ENCODE measurements at places on chromosomes 7 and 10. TPM values are rescaled to one million over a fixed set of nuclear protein-coding genes. Genes with fewer than 3 reads are reported as not detected.

- DNase-seq: no peak
These were observed 2.6 kb downstream of the NRG3 start for GRCh38 chr10:81877596-81877995.

MUC12 gene
- total RNA-seq: 5.9 TPM

PNLIPRP1 gene
- not detected for total RNA-seq

ITGA8 gene
- total RNA-seq: 0.24 TPM

DNA sequence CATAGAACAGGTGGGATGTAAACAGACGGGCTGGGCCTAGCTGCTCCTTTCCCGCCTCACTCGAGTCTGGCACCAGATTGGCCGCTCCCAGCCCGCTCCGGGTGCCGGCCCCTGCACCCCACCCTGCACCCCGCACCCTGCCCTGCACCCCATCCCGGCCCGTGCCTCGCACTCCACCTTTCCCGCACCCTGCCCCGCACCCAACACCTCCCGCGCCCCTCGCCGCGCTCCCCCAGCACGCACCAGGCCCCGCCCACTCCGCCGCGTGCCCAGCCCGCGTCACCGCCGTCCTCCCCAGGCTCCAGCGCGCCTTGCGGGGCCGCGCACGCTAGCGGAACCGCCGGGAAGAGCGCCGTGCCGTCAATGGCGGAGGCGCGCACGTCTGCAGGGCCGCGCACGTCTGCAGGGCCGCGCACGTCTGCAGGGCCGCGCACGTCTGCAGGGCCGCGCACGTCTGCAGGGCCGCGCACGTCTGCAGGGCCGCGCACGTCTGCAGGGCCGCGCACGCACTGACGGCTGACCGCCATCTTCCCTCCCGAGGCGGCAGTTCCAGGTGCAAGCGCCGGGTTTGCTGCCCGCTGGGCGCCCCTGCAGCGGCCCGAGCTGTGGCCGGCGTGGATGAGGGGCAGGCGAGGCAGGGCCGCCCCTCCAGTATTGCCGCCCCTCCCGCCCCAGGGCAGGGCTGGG, at the start of gene UBE3C:
TSS of gene UBE3C (plus strand) at position 503 of the 687 bp plus-strand sequence. CDS start 347 bp downstream, outside the sequence.
- peak; percentile 93 for DNase-seq

SPOCK2 gene
- 1.6 TPM for total RNA-seq

DNA sequence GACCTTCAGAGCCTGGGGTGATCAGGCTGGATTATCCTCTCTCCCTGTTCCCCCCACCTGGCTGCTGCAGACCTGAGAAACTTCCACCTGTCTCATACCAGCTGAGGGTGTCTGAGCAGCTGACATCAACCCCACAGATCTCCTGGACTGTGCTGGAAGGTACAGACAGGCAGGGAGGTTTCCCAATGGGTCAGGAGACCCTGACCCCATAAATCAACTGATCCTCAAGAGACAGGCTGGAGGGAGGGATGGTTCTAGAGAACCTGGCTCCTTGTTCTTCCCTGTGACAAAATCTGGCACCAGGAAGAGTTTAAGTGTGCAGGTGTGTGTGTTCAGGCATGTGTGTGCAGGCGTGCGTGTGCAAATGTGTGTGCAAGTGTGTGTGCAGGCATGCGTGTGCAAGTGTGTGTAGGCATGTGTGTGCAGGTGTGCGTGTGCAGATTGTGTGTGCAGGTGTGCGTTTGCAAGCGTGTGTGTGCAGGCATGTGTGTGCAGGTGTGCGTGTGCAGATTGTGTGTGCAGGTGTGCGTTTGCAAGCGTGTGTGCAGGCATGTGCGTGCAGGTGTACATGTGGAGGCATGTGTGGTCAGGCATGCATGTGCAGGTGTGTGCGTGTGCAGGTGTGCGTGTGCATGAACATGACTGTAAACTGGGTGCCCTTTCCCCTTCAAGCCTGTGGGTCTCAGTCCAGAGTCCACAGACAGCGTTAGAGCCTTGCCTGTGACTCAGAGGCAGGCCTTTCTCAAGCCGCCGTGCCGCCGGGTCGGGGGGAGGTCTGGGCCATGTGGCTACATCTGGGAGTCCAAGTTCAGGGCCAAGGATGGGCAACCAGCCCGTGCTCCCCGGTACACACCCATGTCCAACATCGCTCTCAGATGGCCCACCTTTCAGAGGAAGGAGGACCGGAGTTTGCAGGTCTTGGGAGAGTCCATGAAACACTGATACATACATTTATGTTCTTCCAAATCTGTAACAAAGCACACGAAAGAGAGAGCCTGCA, 50.1 kb upstream of the ELN start:
- DNase-seq: peak; percentile 34

DNA sequence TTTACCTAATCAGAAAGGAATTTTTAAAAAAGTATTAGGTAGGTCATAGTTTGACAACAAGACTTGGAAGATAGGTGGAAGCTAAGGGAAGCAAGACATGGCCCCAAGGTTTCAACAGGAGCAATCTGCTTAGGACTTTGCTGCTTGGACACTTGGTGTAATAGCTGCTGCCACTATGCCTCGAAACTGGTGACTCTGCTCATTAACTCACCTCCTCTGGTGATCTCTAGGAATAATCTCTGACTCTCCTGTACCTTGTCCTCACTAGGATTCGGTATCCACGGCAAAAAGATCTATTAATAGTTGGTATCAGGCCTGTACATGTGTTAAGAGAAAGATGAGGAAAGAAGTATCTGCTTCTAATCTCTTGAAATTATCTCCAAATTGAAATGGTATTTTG, 53.1 kb downstream of the PTEN start:
- DNase-seq: no peak

NEBL gene
- 39.8 TPM for total RNA-seq

- DNase-seq: no peak
These were observed 59.5 kb upstream of the TOMM7 start for GRCh38 chr7:22882106-22882505.

OR6B1 gene
- total RNA-seq: not detected

DNA sequence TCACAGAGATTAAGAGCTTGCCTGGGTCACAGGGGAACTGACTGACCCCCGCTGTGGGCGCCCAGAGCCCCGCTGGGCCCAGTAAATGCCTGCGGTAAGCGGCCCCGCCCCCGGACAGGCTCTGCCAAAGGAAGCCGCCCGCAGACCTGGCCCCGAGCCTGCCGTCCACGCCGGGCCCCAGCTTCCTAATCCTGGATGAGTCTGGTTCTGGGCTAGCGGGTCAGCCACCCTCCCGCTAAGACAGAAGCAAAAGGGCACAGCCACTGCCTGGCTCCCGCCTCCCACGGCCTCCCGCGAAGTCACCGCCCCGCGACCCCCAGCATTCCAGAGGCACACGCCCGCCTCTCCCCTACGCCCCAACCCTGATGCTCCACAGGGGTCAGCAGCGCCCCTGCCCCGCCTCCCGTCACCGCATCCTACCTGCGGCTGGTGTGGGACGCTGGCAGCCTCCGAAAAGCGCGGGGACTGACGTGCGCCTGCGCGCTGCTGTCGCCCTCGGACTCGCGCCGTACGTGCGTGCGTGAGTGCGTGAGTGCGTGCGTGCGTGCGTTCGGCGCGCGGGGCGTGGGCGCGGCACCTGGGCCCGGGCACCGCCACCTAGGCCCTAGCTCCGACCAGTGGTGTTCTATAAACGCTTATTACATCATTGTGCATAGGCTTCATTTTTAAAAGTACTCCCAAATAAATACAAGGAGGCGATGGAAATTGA, at the start of gene FIGNL1:
TSS of gene FIGNL1 (minus strand) at position 470 of the 709 bp plus-strand sequence. CDS start 3,063 bp downstream, outside the sequence.
- DNase-seq: peak; percentile 92

DNA sequence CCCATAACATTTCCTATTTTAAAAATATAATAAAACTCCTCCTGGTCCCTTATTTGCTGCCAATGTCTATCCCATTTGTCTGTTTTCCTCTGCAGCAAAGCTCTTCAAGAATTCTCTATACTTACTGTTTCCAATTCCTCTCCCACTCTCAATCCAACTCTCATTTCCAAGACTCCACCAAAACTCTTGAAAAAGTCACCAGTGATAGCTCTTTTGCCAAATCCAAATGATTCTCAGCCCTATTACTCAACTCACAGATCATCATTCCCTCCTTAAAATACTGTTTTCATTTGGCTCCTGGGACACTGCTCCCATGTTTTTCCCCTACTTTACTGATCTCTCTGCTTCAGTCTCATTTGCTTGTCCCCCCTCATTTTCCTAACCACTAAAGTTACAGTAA, 139.4 kb downstream of the HIBADH start:
- no peak for DNase-seq

NODAL gene
- total RNA-seq: 71.0 TPM

DNA sequence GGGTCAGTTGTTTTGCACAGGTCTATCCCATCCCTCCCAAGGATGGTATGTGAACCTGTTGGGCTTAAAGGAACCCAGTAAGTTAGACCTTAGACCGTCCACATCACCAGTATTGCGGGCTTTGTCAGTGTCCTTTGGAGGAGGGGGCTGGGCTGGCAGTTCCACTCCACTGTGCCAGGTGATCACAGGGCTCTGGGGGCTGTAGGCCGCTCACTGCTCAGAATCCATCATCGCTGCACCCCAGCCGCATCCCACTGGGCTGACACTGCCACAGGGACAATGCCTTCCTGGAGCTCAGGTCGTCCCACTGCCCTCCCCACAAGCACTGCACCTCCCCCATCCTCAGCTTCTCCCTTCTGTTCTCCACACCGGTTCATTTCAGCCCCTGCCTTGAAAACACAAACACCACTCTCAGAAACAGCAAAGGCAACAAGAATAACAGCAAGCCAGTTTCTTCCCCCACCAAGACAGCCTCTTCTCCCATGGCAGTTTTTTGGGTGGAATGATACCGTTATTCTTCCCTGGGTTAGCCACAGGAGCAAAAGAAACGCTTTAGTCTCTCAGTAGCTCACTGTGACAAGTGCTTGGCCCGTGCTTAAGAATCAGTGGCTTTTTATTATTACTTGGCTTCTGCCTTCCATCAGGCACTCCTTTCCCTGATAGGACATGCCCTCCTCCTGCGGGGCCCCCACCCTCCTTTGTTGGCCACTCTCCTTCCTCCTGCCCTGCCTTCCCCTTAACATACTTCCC, 111.2 kb downstream of the GRK5 start:
- DNase-seq: no peak

DNA sequence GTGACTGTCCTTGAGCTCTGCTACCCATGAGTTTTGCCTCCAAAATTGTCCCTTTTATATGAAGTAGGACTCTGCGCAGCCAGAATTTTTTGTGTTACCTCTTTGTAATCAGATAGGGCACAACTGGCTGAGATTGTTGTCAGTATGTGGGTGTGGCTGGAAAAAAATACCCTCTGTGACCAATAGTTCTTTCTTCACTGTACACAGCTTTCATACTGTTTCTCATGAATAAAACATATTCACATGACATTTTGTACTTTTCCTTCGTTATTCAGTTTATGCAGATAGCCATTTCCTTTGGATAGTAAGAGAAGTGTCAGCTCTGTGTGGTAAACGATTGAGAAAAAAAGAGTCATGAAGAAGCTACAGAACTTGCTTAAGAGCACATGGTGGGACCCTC, 49.6 kb upstream of the WNT8B start:
- DNase-seq: no peak

GRCh38 chr7:157874208-157874816, 537.5 kb downstream of the DNAJB6 start:
- DNase-seq: no peak
